ENCODE measurements at places on chromosomes 12 and 14.
A peak's percentile ranks its signal among the peaks of the same experiment; 100 is the strongest.

DNA sequence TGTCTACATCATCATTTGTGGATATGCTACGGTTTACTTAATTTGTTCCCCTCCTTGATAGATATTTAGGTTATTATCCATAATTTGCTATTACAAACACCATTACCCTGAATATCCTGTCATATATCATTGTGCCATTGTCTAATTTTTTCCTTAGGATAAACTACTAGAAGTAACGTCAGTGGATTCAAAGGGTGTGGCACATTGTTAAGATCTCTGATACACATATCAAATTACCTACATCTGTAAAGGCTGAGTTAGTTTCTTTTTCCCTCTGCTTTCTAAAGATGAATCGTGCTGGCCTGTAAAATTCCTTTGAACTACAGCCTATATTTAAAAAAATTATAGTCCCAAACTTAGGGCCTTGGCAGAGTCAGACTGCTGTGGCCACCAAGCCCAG is 53.9 kb upstream of the STRN3 start:
- no peak for DNase-seq

DNA sequence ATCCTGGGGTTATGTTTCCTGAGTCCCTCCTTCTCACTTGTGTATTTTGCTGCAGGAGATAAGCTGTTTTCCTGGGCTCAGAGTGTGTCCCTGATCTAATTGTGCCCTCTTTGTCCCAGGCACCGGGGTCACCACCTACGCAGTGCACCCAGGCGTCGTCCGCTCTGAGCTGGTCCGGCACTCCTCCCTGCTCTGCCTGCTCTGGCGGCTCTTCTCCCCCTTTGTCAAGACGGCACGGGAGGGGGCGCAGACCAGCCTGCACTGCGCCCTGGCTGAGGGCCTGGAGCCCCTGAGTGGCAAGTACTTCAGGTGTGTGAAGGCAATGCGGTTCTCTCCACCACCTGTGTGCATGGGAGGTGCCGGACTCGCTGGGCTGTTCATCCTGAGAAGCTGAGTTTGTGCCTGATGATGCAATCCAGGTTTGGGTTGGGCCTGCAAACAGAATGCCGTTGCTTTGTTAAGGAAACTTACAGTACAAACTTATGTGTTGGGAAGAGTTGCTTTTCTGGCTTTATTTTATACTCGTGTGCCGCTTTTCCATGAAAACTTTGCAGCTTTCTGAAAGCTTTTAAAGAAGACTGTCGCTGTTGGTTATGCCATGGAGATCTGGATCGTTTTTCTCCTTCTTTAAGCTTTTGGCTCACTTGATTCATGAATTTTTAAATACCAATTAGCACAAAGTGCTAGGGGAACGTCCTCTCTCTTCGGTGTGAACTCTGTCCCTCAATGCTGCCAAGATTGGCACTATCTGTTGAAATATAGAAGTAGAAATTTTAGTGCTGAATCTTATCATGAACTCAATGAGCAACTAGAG is 27.6 kb downstream of the RDH12 start:
- no peak for DNase-seq

GRCh38 chr12:71548893-71549292 is 109.3 kb downstream of the LGR5 start:
- DNase-seq: no peak

GRCh38 chr14:26594148-26594547 is 3.7 kb downstream of the NOVA1 start:
- no peak for DNase-seq

DNA sequence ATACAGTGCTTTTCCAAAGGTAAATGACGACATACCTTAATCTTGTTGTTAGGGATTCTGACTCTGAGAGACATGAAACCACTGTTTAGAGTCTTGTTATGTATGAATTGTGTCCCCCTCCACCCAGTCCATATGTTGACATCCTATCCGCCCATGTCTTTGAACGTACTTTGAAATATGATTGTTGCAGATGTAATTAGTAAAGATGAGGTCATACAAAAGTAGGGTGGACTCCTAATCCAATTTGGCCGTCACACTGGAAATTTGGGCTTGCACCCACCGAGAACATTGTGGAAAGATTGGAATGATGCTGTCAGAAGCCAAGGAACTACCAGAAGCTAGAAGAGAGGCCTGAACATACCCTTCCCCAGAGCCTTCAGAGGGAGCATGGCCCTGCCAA is 62.2 kb downstream of the RGS6 start:
- DNase-seq: no peak

GRCh38 chr12:93823616-93824391 is 146.6 kb downstream of the CRADD start:
- no peak for DNase-seq

DNA sequence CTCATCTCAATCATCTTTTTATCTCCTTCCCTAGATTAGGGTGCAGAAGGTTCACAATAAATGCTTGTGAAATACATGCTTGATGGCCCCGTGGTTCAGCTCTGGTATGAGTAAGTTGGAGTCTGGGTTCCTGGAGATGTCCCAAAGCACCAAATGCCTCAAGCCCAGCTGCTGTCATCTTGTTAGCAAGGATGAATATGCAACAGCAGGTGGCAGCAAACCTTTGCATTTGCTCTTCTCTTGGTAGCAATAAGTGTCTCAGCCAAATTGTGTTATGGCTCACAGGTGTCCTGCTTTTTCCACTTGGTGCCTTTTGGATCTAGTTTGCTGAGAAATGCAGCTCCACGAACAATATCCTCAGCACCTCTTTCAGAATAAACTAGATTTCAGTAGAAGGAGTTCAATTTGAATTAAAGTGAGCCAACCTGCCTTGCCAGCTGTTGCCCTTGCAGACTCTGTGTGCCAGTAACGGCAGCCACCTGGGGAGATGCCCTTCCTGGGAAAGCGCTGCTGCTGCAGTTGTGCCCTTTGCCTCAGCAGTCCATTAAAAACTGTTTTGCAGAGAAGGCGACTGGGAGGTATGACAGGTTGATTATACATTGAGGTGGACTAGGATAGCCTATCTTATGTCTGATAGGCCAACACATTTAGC is 417.3 kb downstream of the SNAPC1 start:
- DNase-seq: peak; percentile 72

DNA sequence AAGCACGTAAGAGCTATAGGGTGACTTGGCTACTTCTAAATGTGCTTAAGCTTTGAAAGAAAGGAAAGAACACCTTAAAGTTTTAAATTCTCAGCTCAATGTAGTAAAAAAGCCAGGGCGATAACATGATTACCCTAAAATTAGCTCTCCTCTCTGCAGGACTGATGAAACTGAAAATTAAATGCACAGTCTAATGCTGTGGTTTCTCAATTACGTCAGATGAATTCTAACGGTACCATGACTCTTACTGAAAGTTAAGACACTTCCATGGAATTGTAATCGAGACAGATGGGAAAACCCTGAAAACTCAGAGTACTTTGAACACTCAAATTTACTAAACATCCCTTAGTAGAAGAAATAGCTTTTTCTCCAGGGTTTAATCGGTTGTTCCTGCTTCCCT is 25.9 kb upstream of the PRKD1 start:
- DNase-seq: no peak

- no peak for DNase-seq
These were observed 36.7 kb downstream of the PTPRR start for GRCh38 chr12:70883855-70884254.

- DNase-seq: no peak
These were observed 92.7 kb downstream of the CACNA1C start for GRCh38 chr12:2145433-2145998.

- no peak for DNase-seq
These were observed 59.5 kb downstream of the SCARB1 start for GRCh38 chr12:124804011-124804621.

GRCh38 chr12:117645473-117645872 is 284.0 kb upstream of the NOS1 start:
- DNase-seq: no peak

- DNase-seq: no peak
These were observed 114.0 kb downstream of the KLHL28 start for GRCh38 chr14:44847526-44848309.

- DNase-seq: peak; percentile 82
These were observed 37.3 kb downstream of the PTGER2 start for GRCh38 chr14:52351233-52352060.

GRCh38 chr12:45907955-45908354 is 82.4 kb downstream of the SCAF11 start:
- DNase-seq: peak; percentile 47

GRCh38 chr12:64102339-64102738 is 119.8 kb downstream of the KICS2 start:
- DNase-seq: no peak

DNA sequence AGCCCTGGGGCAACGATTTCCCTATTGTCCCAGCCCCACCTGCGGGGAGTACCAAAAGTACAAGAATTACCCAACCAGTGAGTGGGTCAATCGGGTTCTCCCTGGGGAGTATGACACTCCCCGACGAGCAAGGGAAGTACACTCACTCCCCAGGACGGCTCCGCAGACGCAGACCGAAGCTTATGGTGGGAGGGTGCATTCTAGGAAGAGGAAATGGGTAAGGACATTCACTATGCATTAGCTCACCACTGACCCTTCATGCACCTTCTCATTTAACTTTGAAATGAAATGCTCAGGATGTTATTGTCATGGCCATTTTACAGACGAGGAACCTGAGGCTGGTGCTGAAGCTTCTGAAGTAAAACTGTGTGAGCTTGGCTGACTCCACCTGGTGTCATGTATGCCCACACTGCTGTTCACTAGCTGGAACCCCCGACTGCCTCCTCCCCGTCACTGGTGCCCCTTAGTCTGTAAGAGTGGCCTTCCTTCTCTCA is 45.8 kb upstream of the TMED10 start:
- DNase-seq: no peak

DNA sequence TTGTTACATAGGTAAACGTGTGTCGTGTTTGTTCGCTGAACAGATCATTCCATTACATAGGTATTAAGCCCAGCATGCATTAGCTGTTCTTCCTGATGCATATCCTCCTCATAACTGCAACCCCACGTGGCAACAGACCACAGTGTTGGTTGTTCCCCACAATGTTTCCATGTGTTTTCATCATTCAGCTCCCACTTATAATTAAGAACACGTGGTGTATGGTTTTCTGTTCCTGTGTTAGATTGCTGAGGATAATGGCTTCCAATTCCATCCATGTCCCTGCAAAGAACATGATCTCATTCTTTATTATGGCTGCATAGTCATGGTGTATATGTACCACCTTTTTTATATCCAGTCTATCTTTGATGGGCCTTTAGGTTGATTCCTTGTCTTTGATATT is 1071.1 kb downstream of the SLC16A7 start:
- no peak for DNase-seq

DNA sequence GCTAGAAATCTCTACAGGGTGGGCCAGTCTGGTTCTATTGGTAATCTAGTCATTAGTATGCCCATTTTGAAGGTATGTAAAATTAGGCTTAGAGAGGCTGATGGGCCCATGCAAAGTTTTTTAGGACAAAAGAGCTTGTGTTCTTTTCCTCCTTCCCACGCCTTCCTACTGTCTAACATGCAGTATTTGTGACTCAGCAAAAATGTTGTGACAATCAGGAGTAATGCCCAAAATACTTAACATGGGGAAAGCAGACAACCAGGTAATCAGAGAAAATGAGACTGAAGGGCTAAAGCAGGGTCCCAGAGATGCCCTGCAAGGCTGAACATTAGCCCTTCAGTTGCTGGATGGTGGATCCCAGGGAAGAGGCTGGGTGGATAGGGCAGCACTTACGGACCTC is 437.9 kb downstream of the BCL11B start:
- DNase-seq: no peak

DNA sequence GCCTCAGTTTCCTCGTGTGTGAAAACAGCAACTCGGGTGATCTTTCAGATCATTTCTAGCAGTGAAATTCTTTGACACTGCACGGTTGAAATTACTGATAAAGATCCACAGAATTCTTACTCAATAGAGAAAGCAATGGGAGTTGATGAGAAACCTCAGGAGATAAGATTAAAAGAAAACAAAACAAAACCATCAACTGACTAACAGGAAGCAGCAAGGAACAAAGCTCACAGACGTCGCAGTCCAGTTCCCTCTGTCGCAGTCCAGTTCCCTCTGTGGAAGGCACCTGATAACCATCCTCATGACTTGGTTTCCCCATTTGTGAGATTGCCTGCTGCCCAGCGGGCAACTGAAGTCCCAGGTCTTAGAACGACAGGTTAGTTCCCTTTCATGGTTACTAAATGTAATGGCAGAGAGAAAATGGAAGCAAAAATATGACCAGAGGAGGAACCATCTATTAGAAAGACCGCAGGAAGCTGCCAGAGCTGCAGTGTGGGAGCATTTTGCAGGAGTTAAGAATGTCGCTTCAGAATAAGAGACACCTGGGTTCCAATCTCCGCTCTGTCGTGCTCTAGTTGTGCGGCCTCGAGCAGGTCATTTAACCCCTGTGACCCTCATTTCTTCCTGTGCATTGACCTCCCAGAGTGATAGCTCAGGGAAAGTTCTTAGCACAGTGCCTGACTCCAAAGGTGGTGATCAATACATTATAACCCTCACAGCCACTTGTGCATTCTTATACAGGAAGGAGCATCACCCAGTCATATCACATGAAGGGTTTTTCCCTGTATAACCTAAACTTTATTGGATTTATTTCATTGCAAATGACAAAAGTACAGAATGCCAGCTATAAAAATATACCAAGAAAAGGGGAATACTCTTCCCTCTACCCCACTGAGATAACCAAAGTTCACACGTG is 5.1 kb upstream of the MED13L start:
- peak; percentile 59 for DNase-seq

DNA sequence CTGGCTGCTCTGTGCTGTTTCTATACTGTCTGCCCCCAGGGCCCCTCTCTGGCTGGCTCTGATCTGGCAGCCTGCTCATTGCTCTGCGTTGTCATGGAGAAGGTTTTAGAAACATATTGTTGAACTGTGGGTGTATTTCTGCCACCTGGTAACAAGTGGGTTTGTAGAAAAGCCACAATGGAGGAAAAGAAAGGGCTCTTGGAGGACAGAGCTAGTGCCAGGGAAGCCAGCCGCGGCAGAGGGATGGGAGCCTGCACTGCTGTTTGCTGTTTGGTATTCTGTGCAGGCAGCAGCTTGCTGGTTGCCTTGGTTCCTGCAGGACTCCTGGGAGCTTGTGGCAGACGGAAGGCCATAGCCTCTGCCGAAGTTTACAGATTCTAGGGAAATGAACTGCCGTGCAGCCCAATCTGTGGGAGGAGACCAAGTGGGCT is 15.1 kb downstream of the CCDC177 start:
- peak; percentile 46 for DNase-seq

GRCh38 chr14:65237023-65237814 is 134.9 kb upstream of the MAX start:
- DNase-seq: no peak

- DNase-seq: no peak
These were observed 12.1 kb upstream of the PNMA1 start for GRCh38 chr14:73726025-73726961.

GRCh38 chr12:1174659-1175058 is 183.6 kb downstream of the ERC1 start:
- DNase-seq: no peak

- DNase-seq: no peak
These were observed 37.0 kb downstream of the RPH3A start for GRCh38 chr12:112828541-112828940.

Measured in activated CD4-positive, alpha-beta T cell treated with anti-CD3 and anti-CD28 coated beads, Interleukin-2, amount 10 ng/mL, durations not matched to agents 24 days and 14 days (primary cell).